Mesothelial cell of epicardium (in vitro differentiated cells): ENCODE measurements at places on chromosomes 5 and 9. TPM values are rescaled to one million over a fixed set of nuclear protein-coding genes. Genes with fewer than 3 reads are reported as not detected.

- DNase-seq, result no peak
These were observed 490.0 kb upstream of the PIK3R1 start for GRCh38 chr5:67725604-67726003.

DNA sequence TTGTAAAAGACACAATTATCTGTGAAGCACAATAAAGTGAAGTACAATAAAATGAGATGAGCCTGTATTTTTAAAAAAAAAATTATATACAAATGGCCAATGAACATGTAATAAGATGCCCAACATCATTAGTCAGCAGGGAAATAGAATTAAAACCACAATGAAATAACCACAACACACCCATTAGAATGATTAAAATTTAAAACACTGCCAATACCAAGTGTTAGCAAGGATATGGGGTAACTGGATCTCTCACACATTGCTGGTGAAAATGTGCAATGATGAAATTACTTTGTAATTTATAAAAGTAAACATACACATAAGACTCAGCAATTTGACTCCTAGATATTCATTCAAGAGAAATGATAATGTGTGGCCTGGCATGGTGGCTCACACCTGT lies 62.8 kb downstream of the SHOC1 start:
- no peak for DNase-seq

Gene CYSRT1
- total RNA-seq, result 1.5 to 1.9 TPM (median 1.7 TPM) in 3 replicates

DNA sequence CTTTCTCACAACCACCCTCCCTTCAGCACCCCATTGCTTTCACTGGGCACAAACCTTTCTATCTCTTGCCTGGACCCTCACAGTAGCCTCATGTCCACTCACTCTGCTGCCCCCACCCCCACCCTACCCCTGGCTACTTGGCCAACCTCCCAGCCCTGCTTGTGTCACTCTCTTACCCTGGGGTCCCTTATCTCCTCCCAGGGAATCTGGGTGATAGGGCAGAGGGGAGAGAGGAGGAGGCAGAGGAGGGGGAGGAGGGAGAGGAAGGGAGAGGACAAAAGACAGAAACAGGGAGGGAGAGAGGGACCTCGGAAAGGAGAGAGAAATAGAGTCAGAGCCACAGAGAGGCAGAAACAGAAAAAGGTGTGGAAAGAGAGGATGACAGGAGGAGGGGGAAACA lies 25.0 kb upstream of the KIF12 start:
- DNase-seq, result no peak

DNA sequence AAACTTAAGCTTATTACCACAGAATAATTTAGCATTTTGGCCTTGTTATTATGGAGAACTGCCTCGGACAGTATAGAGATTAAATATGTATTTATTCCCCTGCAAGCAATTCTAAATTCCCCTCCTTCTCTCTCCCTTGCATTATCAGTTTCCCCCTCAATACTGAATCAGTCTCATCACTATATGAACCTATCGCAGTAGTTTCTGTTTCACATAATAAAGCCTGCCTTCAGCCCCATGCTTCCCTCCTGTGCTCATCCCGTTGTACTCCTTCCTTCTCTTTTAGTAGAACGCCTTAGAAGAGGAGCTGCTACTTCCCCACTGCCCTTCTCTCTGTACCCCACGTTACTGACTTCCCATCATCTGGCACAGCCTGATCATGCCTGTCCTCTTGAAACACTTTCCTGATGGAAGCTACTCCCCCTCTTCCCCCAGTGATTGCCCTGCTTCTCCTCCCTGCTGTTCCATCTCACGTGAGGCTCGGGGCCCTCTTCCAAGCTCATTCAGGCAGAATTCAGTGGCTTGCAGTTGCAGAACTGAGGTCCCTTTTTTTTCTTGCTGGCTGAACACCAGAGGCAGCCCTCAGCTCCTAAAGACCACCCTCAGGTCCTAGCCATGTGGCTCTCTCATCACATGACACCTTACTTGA lies 93.4 kb downstream of the PPIC start:
- no peak for DNase-seq

DNA sequence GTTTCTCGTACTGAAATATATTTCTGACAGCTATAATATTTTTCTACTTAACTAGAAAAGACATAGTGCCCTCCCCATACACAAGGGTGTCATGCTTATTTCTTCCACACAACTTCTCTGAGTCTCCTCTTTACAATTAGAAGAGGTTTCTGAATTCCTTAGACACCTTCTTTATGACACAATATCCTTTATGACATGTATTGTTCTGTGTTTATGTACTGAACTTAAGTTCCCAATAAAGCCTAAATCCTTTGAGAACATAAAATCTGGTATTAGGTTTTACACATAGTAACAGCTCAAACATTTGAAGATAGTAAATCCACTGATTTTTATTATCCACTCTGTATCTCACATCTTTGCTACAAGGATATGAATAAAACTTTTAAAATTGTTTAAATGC lies 32.5 kb downstream of the GRAMD2B start:
- no peak for DNase-seq

Gene GABRB2
- 0.75 to 0.78 TPM (median 0.76 TPM) in 3 replicates for total RNA-seq

Gene SHC3
- total RNA-seq, result 2.1 to 2.9 TPM (median 2.1 TPM) in 3 replicates

- no peak for DNase-seq
These were observed 184.5 kb upstream of the PAPPA start for GRCh38 chr9:115969096-115969495.

DNA sequence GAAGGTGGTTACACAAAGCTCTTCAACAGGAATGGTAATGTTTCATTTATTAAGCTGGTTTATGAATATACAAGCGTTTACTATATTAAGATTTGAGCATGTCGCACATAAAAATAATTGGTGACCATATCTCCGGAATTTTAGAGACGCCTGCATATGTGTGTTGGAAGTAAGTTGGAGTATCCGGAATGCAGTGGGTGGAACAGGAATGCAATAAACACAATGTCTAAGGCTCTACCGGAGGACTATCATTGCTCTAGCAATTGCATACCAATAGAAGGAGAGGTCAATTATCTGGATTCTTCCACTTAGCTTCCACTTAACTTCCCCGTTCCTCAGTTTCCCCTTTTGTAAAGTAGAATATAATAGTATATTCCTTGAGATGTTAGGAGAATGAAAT lies 1.1 kb upstream of the CEP78 start:
- DNase-seq, result no peak

Gene FOXD4
- total RNA-seq, result 0.35 to 0.67 TPM (median 0.38 TPM) in 3 replicates

DNA sequence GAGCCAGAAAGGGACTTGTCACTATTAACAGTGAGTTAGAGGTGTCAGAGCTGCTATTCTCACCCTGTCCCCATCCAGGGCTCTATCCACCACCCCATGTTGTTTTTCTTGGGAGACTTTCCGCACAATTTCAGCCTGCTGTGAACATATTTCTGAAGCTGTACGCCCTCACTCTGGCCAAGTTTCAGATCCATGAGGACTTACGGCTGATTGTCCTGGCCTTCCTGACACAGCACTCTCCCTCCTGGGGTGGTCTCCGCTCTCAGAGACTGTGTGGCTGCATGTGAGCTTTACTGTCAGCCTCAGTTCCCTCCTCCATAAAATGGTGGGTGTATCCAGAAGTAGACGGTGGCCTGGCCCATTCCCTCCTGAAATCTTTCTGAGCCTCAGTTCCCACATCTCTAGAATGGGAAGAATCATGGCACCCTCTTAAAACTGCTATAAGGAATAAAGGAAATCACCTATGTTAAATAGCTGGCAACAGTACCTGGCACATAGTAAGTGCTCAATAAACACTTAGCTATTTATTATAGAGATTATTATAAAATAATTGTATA lies 804 bp upstream of the IL17B start:
- no peak for DNase-seq

Gene SNCAIP
- 102 to 113 TPM (median 109 TPM) in 3 replicates for total RNA-seq

DNA sequence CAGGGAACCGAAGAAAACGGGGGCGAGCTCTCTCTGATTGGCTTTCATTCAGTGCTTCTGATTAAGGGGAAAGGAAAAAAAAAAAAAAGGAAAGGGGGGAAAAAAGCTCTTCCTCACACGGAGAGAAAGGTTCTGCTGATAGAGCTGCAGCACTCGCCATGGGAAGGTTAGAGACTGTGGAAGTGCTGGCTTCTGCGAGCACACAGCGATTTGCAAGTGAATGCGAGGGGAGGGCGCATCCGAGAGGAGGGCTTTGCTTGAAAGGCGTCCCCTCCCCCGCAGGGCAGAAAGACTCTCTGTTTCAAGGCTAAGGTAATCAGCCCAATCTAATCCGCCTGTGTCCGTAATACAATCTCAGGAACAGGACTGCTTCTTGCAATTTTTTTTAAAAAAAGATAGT lies at the start of gene CDH10:
Gene CDH10 (minus strand): TSS at position 218 of the 400 bp plus-strand sequence. CDS start 51,488 bp downstream, outside the sequence.
- DNase-seq, result peak; percentile 76

DNA sequence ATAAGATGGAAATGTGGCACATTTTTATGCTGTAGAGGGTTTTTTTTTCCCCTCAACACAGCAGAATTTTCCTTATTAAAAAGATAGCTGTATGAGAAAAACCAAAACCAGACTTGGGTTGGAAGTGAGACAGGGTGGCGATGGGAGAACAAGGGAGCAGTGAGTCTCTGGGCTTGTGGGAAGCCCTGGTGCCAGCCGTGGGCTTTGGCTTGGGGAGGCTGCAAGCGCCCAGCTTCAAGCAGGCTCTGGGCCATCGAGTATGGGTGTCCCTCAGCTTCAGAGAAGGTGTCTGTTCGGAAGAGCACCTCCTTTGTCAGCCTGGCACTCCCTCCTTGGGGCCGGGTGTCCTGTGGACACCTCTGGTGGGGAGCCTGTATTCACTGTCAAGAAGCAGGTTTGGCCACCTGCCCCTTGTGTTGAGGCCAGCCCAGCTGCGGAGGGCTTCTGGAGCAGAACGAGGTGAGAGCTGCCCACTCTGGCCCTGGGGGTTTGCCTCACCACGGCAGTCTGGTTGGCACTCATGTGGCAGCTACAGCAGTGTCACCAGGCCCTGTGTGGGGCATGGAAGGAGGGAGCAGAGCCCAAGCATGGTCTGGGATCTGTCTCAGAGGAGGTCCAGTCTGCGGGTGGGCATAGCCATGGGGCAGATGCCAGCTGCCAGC lies 37.6 kb upstream of the ANGPTL2 start:
- no peak for DNase-seq

DNA sequence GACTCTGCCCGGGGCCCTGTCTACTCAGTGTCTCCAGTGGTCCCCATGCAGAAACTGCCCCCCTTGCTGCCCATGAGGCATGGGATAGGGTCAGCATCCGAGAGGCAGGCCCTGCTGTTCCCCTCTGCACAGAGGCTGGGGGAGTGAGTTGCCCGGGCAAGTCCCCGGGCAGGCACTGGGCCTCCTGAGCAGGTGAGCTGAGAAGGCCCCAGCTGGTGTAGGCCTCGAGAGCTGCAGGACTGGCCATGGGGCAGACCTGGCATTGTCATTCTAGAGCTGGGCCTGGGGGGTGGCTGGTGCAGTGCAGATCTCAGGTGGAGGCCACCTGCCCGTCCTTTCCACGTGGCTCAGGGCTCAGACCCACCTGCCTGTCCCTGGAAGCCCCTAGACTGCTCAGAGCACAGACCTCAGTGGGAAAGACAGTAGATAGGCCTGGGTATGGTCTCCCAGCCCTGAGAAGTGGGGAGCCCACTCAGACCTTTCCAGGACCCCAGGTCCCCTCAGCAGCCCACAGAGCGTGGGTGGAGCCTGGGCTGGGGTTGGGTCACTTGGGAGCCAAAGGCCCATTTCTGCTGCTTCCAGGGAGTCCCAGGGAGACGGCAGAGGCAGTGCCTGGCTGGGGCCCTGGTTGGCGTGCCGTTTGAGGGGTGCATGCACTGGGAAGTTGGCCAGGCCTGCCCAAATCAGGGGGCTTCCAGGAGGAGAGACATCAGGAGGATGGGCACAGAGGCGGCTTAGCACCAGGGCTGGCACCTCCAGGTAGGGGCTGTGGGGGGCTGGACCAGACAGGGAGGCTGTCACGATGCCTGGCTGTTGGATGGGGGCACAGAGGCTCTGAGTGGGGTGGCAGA lies 4.8 kb upstream of the NOTCH1 start:
- DNase-seq, result no peak

Gene DDX4
- 0.18 TPM in 1 of 3 replicates, not detected in the others for total RNA-seq

Gene ANKRD20A1
- total RNA-seq, result 2.6 to 6.8 TPM (median 6.5 TPM) in 3 replicates

DNA sequence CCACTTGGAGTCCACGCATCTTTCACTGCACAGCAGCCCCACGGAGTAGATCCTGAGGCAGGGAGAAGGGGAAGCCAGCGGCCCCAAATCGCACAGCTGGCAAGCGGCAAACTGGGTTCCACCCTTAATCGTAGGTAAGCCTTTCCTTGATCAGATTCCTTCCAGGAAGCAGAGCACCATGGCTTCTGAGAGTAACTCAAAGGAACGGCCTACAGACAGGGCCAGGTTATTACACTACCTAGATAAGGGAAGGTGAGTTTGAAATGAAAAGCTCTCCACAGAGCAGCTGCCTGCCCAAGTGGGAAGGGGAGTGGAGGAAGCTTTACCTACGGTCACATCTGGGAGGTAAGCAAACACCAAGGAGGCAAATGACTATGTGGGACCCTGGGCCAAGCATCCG lies 7.9 kb downstream of the DAP start:
- no peak for DNase-seq

DNA sequence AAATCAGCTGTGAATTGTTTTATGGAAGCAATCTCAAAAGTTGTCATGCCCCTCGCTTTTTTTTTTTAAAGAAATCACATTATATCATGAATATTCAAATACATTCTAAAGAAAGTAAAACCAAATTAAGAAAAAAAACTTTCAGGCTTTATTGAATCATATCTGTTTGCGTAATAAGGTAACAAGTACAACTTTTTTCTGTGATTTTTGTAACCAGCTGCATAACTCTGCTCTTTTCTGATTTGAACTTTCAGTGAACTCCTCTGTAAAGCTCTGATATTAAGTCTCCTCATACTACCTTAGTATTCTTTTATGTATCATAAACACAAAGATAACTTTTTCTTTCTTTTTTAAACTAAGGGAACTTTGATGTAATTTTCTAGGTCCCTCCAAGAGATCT lies 65.3 kb downstream of the CWC27 start:
- no peak for DNase-seq

DNA sequence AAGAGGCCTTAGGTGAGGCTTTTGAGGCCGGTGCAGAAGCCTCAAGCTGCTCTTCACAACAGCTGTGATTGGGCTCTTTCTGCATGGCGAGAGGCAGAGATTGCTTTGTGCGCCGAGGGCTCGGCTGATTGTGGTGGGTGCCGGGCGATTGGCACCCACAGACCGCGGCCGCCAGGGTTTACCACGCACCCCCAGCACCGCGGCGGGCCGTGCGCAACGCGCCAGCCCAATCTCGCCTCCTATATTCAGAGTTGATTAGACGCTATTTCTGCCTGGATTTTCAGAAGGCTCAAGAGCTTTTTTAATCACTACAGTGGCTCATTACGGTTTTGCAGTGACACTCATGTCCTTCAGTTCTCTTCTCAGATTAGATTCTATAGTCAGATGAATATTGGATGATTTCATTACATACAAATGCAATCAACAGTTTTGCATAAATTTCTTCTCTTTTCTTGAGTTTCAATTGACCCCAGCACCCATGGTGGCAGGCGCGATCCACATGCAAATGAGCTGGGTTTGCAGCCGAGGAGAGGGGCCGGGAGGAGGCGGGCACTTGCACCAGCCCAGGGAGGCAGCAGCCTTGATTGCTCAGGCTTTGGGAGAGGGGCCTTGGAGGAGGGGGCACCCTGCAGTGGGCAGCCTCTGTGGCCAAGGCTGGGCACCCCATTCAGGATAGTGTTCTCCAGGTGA lies 33.8 kb upstream of the PTGS1 start:
- DNase-seq, result no peak

Gene SLC34A3
- total RNA-seq, result 0.23 to 0.27 TPM in 2 of 3 replicates, not detected in the other
